ENCODE measurements at places on chromosomes 5 and 9.

DNA sequence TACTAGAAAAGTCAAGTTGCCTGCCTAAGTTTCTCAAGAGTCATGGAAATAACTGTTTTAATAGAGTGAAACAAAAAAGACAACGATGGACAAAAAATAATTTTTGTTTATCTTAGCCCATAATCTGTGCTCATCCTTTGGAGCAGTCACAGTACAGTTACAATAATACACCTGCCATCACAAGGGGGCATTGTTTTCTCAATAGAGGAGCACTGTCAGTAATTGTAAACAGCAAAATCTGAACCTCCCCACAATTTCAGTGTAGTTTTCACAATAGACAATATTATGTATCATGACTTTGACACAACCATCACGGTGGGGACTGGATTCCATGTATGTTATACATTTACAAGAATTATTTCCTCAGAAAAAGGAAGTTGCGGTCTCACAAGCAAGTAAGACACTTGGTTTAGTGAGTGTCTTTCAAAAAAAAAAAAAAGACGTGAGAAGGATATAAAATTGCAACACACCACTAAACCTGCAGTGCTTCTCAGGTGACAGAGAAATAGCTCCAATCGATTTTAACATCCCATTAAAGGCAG lies 586.3 kb downstream of the PTPRD start:
- no peak for DNase-seq

- DNase-seq = no peak
These were observed 166.8 kb downstream of the DROSHA start for GRCh38 chr5:31364881-31365636.

- DNase-seq = no peak
These were observed 373.6 kb downstream of the NTRK2 start for GRCh38 chr9:85042981-85043647.

- DNase-seq = no peak
These were observed 22.0 kb downstream of the ANKHD1 start for GRCh38 chr5:140423609-140424008.
